ENCODE measurements at places on chromosomes 12 and 14.

- no peak for DNase-seq
These were observed 11.2 kb downstream of the CEP170B start for GRCh38 chr14:104876251-104876699.

DNA sequence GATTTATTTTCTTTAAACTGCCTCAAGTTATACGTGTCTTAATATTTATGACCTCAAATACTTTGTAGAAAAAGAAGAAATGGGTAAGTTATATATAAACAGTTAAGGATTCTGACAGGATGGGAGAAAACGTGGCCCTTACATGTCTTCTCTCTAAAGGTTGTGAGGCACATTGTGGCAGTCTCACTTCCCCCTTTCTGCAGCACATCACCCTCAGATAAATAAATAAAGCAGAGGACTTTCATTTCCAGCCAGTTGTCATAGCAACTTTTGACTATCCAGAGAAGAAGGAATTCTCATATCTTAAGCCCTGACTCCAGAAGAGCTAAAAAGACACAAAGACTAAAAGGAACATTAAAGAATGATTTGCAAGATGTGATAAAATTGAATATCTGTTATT is 28.8 kb upstream of the CEP83 start:
- DNase-seq, result peak; percentile 19

DNA sequence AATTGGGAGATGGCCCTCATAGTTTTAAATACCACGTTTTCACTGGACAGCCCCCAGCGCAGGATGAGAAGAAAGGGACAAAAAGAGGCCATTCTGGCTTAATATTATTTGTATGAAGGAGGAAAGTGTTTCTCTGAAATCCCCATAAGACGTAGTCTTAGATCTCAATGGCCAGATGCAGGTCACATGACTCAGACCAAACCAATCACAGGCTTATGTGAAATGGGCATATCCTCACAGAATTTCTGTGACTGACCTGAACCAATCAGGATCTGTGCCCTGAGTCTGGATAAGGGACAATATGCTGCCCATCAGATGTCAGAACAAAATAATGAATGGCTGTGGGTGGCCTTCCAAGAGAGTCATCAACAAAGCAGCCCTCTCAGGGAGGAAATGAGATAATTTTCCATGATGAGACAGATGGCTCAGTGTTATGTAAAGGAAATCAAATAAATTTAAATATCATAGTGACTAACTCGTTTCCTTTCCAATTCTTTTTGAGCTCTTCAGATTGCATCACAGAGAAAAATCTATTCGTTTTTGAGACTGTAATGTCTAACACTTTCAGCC is 1009.5 kb upstream of the TMEM132C start:
- DNase-seq, result peak; percentile 76

DNA sequence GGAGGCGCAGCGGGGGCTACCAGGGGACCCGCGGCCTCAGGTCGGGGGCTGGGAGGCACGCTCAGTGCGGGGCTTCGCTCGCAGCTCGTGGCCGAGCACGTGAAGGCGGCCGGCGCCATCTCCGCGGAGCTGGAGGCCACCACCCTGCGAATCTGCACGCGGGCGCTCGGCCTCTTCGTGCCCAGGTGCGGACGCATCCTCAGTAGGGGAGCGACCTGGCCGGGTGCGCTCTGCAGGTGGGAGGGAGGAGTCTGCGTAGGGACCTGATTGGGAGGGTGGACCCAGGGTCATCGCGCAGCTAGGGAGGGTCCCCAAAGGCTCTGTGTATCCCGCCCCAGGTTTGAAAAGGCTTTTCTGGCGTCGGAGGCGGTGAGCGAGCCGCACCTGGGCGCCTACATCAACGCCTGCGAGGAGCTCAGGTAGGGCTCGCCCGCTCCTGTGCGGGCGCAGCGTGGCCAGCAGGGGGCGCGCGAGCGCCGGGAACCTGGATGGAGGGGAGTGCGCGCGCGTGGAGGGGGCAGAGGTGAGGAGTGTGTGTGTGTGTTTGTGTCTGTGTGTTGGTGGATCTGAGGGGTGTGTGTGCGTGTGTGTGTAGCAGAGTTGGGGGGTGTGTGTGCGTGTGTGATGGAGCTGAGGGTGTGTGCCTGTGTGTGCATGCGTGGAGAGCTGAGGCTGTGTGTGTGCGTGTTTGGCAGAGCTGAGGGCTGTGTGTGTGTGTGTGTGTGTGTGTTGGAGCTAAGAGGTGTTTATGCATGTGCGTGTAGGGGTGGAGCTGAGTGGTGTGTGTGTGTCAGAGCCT is 10.3 kb downstream of the EXOC3L4 start:
- DNase-seq, result peak; percentile 69

- DNase-seq, result no peak
These were observed 158.0 kb upstream of the AMIGO2 start for GRCh38 chr12:47237751-47238211.

DNA sequence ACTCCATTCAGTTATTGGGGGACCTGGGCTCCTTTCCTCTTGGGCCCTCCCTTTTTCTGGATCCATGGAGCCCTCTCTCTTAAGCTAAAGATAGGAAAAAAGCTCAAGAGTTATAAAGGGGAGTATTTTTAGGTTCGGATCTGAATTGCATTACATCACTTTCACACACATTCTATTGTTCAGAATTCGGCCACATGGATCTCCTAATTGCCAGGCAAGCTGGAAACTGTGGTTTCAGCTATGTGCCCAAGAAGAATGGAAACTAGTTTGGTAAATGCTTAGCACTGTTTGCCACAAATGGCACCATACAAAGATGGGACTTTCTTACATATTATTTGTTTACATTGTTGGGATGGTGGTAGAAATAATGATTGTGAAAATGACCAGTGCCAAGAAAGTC is 145.6 kb downstream of the LRIG3 start:
- no peak for DNase-seq

DNA sequence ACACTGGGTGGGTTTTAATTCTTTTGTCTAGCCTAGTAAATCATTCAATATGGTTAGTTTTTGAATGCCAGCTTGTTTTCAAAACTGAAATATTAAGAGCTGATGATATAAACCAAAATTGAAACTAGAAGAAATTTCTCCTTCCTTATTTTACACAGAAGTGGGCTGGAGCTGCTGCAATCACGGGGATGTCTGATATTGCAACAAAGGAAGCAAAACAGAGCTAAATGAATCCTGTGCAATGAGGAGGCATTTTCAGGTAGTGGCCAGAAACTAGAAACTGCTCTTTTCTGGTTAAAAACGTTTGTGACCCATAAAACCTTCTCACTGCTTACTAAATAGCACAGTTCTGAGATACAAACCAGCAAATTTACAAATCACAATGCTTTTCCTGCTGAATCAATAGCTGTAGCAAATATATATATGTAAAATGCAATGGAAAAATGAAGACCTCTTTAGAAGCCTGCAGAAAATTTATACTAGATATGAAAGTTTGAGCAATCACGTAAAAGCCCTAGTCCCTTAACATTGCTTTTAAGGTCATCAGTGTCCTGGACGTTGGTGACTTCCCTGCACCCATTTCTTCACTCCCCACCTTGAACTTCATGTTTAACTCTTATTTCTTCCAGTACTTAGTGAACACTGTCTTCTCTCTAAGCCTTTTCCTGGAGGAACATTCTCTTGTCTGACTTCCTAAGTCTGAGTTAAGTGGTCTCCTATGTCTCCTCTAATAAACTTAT is 15.9 kb upstream of the LRRK2 start:
- no peak for DNase-seq

DNA sequence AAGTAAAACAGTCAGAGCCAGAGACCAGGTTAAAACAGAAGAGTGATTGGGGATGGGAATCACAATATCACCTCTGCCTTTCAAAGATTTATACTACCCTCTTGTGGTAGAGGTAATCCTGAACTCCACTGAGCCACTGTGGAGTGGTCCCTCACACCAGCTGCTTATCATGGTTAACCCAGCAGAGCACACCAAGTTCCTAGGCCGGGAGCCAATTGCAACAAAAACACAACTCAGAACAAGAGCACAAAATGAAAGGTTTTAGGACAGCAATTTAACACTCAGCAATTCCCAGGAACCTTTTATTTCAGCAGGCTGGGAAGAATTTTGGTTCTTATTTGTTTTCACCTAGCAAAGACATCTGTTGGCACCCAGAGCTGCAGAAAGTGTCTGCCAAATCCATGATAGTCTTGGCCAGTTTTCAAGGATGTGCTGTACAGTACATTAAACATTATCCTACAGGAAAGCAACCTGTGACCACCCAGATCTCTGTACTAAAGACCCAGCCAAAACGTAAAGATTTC is 220.5 kb upstream of the ATXN7L3B start:
- DNase-seq, result peak; percentile 67

DNA sequence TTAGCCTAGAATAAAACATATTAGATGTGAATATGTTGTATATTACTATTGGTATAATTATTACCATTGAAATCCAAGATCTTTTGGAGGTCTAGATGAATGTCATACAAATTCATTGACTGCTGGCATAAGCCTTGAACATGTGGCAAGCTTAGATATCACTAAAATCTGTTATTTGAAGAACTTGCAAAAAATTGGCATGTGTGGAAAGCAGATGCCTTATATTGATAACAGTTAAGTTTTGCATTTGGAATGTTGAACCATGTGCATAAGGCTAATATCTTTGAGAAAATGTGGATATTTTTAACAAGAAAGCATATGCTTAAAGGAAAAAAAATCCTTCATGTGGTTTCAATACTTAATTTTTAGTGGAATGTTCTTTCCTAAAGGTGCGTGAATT is 203.6 kb upstream of the PRICKLE1 start:
- no peak for DNase-seq

- peak; percentile 19 for DNase-seq
These were observed 216.9 kb downstream of the NTF3 start for GRCh38 chr12:5648692-5649359.

DNA sequence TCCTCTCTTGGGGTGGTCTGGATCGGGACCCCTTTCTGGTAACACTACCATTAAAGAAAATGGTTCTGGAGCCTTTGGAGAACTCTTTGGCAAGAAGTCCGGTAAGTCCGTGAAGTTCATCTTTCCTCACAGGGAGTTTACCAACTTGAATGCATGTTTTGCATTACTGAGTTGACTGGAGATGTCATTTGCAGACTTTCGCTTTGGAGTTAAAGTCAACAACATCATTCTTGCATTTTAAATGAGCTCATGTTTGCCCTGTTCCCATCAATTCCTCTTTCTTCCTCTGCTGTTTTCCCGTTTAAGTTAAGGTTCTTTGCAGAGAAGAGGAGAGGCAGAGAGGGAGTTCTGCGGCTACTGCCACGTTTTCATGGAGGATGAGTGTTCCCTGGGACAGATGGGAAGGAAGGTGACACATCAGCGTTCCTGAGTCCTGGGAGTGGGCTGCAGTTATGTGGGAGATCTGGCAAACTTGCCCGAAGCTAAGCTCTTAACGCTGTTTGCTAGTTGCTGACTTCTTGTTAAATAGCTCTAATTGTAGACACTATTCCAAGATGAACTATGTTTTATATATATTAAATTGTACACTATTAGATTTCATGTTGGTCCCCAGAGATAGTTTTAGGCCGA is 18.8 kb upstream of the PRICKLE1 start:
- DNase-seq, result no peak

- DNase-seq, result no peak
These were observed 75.3 kb upstream of the C14orf180 start for GRCh38 chr14:104504172-104504735.

GRCh38 chr12:116620124-116620491 is 60.9 kb downstream of the MAP1LC3B2 start:
- no peak for DNase-seq

GRCh38 chr12:7709969-7710675 is 1.1 kb upstream of the DPPA3 start:
- no peak for DNase-seq

Data from fibroblast of lung (primary cell).